A673 (cell line): ENCODE measurements at places on chromosomes 3 and 15.

GRCh38 chr3:72999951-73000350, 3.3 kb downstream of the PPP4R2 start:
- DNase-seq = no peak

DNA sequence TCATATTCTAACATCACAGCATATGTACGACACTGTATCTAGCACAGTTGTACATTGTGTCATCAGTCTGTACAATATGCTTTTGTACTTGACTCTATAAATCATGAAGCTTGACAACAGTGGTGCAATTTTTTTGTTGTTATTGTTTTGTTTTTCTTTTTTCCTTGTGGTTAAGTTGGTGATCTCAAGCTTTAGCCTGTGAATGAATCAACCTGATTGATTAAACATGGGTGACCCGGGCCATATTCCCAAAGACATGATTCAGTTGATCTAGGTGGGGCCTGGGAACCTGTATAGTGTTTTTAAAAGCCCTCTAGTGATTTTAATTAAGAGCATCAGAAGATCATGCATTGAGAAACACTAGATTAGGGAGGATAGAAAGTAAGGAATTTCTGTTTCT, 101.8 kb upstream of the AADACL2 start:
- no peak for DNase-seq

GRCh38 chr3:10093678-10094077, 14.4 kb downstream of the FANCD2OS start:
- no peak for DNase-seq

DNA sequence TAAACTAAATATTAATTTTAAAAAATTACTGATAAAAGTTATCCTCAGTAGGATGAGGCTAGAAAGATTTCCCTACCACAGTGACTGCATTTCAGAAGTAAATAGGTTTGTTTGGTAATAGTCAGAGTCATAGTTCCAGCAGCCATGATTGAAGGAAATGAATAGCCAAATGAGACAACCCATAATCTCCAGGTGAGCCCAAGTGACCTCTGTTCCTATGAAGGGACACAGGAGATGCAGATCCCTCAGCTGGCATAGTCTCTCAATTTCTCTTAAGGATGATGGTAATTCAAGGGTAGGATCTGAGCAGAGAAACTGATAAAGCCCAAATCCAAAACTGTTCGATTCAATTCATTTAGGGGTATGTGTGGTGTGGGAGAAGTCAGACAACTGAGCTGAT, 461.8 kb downstream of the RAP2B start:
- no peak for DNase-seq

DNA sequence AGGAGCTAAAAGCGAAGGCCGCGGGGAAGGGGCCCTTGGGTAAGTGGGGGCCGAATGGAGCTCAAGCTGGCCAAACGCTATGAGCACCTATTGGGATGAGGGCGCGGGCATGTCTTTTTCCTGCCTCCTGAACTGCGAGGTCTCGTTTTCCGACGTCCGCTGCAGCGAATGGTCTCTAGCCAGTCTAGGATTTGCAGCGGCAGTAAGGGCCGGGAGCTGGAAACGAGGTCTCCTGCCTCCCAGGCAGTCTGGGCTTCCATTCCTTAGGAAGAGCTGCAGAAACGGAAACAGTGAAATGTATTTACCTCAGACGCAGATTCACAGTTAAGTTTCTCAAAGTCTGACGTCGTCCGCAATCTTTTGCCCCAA, 517 bp downstream of the TMA7 start:
- DNase-seq = no peak

GRCh38 chr3:160451602-160452001, 2.0 kb upstream of the TRIM59 start:
- no peak for DNase-seq

- DNase-seq = no peak
These were observed 60.1 kb downstream of the LYSMD4 start for GRCh38 chr15:99673111-99673510.

GRCh38 chr15:94930441-94930840, 699.1 kb downstream of the MCTP2 start:
- DNase-seq = no peak

DNA sequence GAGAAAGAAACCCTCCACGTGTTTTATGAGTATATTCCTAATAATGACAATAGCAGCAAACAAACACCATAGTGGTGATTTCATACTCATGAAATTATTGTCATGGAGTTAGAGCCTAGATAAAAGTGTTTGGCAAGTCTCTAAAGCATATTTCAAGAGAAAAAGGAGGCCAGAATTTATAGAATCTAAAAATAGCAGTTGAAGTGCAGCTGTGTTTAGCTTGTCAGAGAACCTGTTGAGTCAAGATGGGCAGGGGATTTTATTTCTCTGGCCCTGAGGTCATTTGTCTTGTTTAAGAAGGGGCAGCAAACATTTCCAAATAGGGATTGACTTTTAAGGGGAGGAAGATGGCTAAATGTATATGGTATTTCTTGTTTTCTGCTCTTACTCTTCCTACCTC, 279.6 kb upstream of the CTDSPL start:
- no peak for DNase-seq

- peak; percentile 28 for DNase-seq
These were observed 1.0 kb downstream of the MYO9A start for GRCh38 chr15:72116731-72117485.

DNA sequence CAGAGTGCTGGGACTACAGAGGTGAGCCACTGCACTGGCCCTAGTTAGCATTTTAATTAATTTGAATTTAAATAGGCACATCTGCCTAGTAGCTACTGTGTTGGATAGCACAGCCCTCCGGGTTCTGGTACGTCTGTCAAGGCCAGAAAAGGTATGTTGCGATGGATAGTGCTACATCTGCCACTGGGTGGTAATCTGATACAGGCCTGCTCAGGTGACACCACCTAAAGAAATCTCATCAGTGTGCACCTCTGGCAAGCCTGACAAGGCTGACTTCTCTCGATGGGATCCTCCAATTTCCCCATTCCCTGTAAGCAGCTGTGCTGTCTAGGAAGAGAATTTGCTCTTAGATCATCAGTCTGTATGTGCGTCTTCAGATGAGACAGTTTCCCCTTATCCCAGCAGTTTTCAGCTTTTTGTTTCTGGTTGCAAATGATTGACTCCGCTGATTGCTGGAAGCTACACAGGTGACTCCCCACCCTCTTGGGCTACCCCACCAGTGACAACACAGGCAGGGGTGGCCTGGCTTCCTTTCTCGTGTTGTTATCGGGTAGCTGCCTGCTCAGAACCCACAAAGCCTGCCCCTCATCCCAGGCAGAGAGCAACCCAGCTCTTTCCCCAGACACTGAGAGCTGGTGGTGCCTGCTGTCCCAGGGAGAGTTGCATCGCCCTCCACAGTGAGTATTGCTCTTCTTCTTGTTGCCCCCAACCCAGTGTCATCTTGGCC, at the start of gene CCR9:
CCR9 (plus strand) TSS at position 565 of the 727 bp plus-strand sequence. CDS start 8,391 bp downstream, outside the sequence.
- DNase-seq = no peak

DNA sequence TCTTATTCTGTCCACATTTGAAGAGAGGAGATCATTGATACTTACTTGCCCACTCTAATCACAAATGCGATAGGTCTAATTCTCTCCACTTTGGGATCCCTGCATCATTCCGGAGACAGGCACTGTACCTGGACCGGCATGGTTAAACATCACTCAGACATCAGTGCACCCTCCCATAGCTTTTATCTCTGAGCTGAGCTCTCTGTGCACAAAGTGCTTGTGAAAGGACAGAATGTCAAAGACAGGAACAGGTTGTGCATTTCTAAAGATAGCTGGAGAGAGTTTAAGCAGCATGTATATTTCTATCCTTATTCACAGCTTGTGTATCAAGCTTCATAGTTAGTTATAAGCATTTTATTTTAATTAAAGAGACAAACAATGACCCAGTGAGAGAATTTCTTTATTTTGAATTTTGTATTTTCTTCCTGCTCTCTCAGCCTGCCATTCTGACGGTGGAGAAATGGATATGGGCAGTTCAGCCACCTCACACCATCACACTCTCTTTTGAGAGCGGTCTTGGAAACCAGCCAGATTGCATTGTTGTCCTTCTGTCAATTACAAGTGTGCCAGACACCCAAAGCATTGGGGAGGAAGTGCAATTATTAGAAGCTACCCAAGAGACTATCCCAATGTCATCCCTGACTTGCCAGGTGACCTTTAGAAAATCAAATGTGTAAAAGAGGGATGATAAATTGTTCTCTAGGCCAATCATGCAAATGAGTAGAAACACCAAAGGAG, 65.2 kb upstream of the CHL1 start:
- no peak for DNase-seq

GRCh38 chr15:42447599-42447998, 43.3 kb downstream of the ZNF106 start:
- no peak for DNase-seq

- DNase-seq = no peak
These were observed 5.2 kb downstream of the TADA3 start for GRCh38 chr3:9786825-9787669.

DNA sequence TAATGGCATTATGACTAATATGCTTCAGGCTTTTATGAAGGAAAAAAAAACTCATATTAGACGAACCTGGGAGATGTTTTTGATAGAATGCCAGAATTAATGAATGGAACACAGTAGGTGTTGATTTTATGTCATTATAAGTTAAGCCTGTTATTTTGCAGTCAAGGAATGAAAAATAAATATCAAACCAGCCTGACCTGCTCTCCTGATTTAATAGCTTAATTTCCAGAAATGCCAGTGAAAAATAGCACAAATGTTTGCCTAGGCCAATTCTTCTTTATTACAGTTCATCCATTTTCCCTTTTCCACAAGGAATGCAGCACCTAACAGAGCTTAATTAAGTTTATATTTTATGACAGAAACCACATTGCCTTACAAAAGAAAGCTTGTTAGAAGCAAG, 292.0 kb downstream of the TBL1XR1 start:
- DNase-seq = no peak

- DNase-seq = no peak
These were observed 435.3 kb downstream of the TUSC7 start for GRCh38 chr3:117144853-117145252.

DNA sequence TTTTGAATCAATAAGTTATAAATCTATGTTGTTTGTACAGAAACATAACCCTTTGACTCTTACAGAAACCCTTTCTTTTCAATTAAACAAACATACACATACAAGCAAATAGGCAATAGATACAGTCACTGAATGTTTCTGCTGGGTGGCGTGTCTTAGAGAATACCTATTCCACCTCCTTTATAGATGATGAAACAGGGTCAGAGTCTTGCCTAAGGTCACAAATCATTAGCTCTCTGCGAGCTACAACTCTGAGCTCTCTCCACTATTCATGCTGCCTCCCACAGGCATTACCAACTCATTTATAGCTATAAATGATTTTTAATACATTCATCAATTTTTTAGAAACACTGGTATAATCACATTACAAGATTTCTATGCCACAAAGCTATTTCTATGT, 152.6 kb downstream of the RSL24D1 start:
- DNase-seq = no peak

DNA sequence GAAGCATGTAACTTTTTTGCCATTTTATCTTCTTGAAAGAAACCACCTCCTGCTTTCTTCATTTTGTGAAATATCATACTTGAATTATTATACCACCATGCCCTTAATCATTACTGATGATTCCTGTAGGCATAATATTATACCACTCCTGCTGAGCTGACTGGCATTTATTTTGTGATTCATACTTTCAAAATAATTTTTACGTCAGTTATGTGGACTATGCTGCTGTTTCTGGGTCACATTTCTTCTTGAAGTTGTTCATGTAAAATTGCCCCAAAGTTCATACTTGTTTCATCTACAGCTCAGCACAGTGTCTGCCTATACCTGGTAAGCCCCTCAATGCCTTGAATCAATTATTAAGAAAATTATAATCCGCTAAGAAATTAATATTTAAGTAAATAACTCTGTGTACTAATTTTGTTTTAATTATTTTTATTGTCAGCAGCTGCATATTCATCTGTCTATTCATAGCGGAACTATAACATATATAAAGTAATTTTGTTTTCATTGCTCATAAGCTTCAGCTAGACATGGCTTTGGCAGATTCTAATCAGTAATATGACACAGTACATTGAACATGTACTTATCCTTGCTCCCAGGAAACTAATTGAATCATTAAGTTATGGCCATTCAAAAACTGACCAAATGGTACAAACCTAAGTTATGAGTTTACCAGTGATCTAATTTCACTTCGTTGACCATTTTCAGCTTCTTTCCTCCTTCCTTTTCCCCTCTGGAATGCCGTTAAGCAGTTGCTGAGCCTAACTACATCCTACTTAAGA, 160.0 kb downstream of the NAALADL2 start:
- DNase-seq = no peak
